ENCODE measurements at places on chromosomes 6 and 20.

DNA sequence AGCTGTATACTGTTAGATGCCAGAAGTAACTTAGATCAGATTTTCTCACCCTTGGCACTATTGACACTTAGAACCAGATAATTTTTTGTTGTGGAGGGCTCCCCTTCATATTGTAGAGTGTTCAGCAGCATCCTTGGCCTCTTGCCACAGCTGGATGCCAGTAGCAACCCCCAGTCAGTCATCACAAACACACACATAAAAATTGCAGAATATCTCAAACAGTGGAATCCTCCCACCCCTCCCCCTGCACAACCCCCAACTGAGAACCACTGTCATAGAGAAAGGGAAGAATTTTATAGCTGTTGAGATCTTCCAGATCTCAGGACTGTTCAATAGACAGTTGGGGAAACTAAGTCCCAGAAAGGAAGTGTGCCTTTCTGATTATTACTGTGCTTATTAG is 81.2 kb upstream of the VSTM2L start:
- no peak for DNase-seq

- DNase-seq, result no peak
These were observed 79.8 kb upstream of the OPRM1 start for GRCh38 chr6:153959276-153959675.

- no peak for DNase-seq
These were observed 49.6 kb upstream of the DSN1 start for GRCh38 chr20:36823121-36823520.

GRCh38 chr6:98828211-98828788 is 6.1 kb upstream of the POU3F2 start:
- no peak for DNase-seq

DNA sequence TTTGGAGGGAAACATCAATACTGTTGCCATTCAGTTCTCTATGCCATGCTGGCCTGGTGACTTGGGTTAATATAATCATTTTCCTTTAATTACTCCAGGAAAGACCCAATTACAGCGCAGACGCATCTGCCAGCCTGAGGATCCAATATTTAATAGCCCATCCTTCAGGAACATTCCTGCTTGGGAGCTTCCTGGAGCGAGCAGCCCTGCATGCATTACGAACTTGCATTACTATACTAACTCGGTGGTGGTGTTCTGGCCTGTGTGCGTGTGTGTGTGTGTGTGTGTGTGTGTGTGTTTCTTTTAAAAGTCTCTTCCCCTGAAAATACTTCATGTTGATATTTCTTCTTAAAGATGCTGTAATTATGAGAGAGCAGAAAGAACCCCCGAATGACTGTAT is 26.5 kb downstream of the PMEPA1 start:
- no peak for DNase-seq

GRCh38 chr20:24701668-24702067 is 232.2 kb downstream of the SYNDIG1 start:
- DNase-seq, result no peak

DNA sequence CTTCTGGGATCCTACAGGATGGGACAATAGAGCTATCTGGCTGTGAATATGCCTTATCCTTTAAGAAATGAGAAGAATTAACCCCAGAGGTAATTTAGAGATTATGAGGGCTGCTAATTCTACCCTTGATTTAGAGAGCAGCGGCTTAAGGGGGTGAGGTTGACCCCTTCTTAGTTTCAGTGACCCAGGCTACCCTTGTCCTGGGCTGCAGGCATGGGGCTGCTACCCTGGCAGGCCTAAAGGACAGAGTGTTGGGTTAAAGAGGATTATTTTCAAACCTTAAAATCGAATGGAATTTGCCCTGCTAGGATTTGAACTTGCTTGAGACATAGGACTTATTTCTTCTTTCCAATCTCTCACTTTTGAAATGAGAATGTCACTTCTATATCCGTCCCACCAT is 1343.4 kb downstream of the HACE1 start:
- DNase-seq, result no peak

GRCh38 chr6:109056661-109057060 is 38.0 kb downstream of the SESN1 start:
- no peak for DNase-seq

GRCh38 chr20:17014756-17015366 is 212.0 kb upstream of the PCSK2 start:
- DNase-seq, result no peak

DNA sequence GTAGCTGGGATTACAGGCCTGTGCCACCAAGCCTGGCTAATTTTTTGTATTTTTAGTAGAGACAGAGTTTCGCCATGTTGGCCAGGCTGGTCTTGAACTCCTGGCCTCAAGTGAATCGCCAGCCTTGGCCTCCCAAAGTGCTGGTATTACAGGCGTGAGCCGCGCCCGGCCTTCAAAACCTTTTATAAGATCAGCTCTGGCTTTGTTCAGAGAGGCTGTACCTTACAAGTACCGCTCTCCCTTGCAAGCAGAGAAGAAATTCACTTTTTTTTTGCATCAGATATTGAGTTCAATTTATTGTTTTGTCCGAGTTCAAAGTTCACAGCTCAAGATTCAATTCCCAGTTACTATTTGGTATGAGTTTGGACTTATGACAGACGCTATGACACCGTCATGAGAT is 1.9 kb upstream of the DNAAF9 start:
- no peak for DNase-seq

- DNase-seq, result no peak
These were observed 41.6 kb downstream of the FAM209B start for GRCh38 chr20:56574531-56575142.

- DNase-seq, result no peak
These were observed 2.1 kb downstream of the LPIN3 start for GRCh38 chr20:41342474-41343464.

GRCh38 chr6:147709396-147710272 is 201.1 kb downstream of the SAMD5 start:
- DNase-seq, result no peak

DNA sequence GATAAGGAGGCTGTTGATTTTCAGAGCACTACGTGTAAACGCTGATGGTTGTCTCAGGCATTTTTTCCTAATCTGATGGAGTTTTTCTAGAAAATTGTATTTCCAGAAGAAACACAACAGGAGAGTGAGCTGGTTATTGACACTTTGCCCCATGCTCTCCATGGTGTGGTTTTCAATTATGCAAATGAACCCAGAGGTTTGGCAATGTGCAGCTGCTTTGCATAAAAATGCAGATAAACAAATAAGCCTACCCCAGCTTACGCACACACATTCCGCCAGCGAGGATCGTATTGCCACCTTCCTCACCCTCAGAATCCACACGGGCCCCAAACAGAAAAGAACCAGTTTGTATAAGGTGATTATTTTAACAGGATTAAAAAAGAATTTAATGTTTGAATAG is 45.1 kb upstream of the FRMD1 start:
- DNase-seq, result no peak

GRCh38 chr6:124223611-124224345 is 420.1 kb downstream of the NKAIN2 start:
- no peak for DNase-seq

GRCh38 chr20:53872561-53873229 is 197.7 kb downstream of the BCAS1 start:
- no peak for DNase-seq

GRCh38 chr6:121800047-121800446 is 364.6 kb downstream of the GJA1 start:
- no peak for DNase-seq

GRCh38 chr6:41519305-41519744 is 26.9 kb upstream of the FOXP4 start:
- DNase-seq, result no peak

All from stimulated activated CD8-positive, alpha-beta memory T cell treated with anti-CD3 and anti-CD28 coated beads, Interleukin-4, amount 100 ng/mL, for 1 hour (primary cell).